Psoas muscle (tissue), 8 donors: ENCODE measurements at places on chromosomes 12 and 14. TPM values are rescaled to one million over a fixed set of nuclear protein-coding genes. Genes with fewer than 3 reads are reported as not detected.

DNA sequence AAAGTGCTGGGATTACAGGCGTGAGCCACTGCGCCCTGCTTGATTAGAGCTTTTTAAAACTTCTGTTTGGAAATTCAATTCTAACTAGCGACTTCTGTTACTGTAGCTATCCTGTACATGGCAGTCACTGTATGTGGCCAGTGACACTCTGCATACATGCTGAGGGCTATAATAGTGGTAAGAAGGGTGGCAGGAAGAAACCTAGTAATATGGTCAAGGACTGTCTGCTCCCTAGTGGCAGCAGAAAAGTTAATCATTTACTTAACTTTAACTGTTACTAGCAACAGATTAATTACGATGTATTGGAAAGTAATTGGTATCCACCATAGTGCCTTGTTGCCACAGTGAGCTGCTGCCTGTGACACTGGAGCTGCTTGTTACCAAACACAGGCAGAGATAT, 149.0 kb downstream of the KITLG start:
- no peak overlapping the region for H3K4me3 ChIP-seq
- H3K27me3 ChIP-seq = no peaks in the 10 kb centered on the region
- H3K36me3 ChIP-seq = no peaks in the 10 kb centered on the region
- H3K27ac ChIP-seq = no peak overlapping the region

DNA sequence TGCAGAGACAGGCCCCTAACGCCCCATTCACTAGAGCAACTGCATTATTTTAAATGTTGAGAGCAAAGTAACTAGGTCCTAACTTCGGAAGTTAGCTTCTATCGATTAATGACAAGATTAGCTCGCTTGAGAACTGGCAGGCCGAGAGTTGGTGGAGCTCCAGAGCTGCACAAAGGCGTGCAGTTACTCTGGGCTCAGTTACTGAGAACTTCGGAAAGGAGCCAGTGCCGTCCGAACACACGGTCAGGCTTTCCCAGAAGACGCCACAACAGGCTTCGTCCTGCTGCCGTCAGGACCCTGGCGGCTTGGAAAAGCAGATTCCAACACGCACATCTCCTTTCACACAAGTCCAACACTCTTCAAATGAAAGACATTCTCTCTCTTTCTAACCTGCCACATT, 45.4 kb upstream of the TESC start:
- no peak for DNase-seq
- peaks cover 5% of the 10 kb centered on the region for H3K4me1 ChIP-seq
- no peak overlapping the region for H3K4me3 ChIP-seq
- H3K27me3 ChIP-seq = no peaks in the 10 kb centered on the region
- peaks cover 74% of the 10 kb centered on the region for H3K36me3 ChIP-seq
- no peak overlapping the region for H3K27ac ChIP-seq

JPH4 gene
- total RNA-seq = 0.05 TPM

DNA sequence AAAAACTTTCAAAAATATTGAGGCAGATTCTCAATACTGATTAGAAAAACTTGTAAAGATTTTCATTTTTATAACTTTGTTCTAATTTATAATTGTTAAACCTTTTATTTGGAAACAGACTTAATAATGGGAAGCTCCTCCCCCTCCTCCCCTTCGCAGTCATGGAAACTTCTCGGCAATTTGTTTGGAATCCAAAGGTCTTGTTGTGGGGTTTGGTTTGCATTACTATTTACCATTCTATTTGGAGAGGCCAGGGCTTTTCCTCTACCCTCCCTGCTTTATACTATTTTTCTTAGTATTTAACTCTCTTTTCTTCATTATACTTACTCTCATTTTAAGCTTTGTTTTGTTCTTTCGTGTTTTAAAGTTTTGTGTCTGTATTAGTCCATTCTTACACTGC, 6.0 kb downstream of the SLC39A9 start:
- no peak overlapping the region for H3K27ac ChIP-seq
- peaks cover 11% of the 10 kb centered on the region for H3K36me3 ChIP-seq
- no peak for DNase-seq
- peaks cover 29% of the 10 kb centered on the region for H3K4me1 ChIP-seq

GRCh38 chr12:47207829-47208248, 128.1 kb upstream of the AMIGO2 start:
- H3K36me3 ChIP-seq = no peaks in the 10 kb centered on the region
- DNase-seq = no peak
- H3K27me3 ChIP-seq = no peaks in the 10 kb centered on the region
- H3K4me3 ChIP-seq = no peak overlapping the region
- H3K4me1 ChIP-seq = no peaks in the 10 kb centered on the region

DNA sequence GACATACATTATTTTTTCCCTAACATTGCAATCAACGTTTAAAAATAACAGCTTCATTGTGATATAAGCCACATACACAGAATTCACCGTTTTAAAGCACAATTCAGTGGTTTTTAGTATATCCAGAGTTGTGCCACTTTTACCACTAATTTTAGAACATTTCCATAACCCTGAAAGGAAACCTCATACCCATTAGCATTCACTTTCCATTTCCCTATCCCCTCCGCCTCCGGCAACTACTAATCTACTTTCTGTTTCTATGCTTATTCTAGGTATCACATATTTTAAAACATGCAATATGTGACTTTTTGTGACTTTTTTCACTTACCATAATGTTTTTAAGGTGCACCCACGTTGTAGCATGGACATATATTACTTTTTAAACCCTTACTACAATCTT, 55.6 kb upstream of the ISM2 start:
- no peaks in the 10 kb centered on the region for H3K4me1 ChIP-seq
- no peaks in the 10 kb centered on the region for H3K27me3 ChIP-seq
- no peak for DNase-seq
- peaks cover 50% of the 10 kb centered on the region for H3K36me3 ChIP-seq
- H3K27ac ChIP-seq = no peak overlapping the region

SMAGP gene
- total RNA-seq = 1.8 TPM

DNA sequence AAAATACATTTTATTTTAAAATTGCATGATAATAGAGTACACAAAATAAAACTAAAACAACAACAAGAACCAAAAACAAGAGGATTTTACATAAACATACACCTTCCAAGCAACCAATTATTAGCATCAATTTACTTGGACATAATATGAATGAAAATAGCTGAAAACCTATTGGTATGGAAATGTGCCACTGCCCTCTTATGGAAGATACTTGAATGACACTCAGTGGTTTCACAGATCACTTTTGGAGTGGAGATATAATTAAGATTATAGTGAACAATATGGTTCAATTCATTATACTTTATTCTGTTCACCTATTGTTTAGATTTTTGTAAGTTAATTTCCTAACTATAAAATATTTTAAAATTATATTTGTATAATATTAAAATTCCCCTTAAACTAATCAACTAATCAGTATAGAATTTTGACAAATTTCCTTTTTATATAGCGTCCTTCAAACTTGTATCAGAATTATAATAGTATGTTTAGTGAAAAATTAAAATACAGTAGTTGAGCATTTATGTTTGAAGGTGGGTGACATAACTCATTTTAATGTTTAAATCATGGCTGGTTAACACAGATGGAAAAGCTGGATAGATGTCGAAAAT, 70.1 kb downstream of the SLC6A15 start:
- H3K27me3 ChIP-seq = no peaks in the 10 kb centered on the region
- no peaks in the 10 kb centered on the region for H3K36me3 ChIP-seq
- DNase-seq = no peak
- no peak overlapping the region for H3K27ac ChIP-seq

DNA sequence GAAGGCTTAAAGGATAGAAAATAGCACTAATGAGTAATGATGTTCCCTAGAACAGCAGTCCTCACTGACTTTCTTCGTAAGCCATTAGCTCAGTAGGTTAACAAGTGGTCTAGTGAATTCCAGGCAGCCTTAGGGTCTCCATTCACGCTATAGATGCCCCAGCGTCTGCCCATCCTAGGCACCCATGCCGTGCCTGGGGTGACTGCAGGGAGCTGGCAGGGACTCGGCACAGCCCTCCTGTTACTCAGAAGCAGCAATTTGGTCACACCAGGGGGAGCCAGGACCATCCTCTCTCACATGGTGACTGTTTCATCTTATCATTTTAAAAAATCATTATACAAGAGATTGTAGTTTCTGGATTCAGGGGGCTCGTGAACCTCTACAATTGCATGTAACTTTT, 66.0 kb upstream of the TRAF3 start:
- H3K4me3 ChIP-seq = no peak overlapping the region
- peaks cover 36% of the 10 kb centered on the region for H3K36me3 ChIP-seq
- no peaks in the 10 kb centered on the region for H3K4me1 ChIP-seq
- no peak overlapping the region for H3K27ac ChIP-seq
- DNase-seq = no peak
- no peaks in the 10 kb centered on the region for H3K27me3 ChIP-seq

SLC25A21 gene
- total RNA-seq = 0.26 TPM

DNA sequence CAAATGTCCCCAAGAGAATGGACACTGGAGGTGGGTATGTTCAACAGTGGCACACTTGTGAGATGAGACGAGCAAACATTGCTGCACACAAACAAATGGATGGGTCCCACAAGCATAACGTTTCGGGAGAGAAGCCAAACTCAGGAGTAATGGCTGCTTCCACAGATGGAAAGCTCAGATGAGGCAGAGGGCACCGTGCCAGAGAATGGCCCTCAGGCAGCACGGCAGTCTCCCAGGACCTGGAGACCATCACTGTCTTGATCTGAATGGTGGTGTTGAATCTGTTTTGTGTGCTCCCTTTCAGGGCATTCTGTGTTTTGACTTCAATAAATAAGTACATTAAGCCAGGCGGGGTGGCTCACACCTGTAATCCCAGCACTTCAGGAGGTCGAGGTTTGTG, 8.5 kb upstream of the CDCA4 start:
- H3K27me3 ChIP-seq = peaks cover 2% of the 10 kb centered on the region
- no peak overlapping the region for H3K27ac ChIP-seq
- H3K4me3 ChIP-seq = no peak overlapping the region
- no peaks in the 10 kb centered on the region for H3K36me3 ChIP-seq
- DNase-seq = no peak
- H3K4me1 ChIP-seq = no peaks in the 10 kb centered on the region

LRR1 gene
- total RNA-seq = 2.4 TPM

- DNase-seq = peak; percentile 2
- no peaks in the 10 kb centered on the region for H3K27me3 ChIP-seq
- H3K4me1 ChIP-seq = no peaks in the 10 kb centered on the region
- H3K4me3 ChIP-seq = no peak overlapping the region
- H3K27ac ChIP-seq = no peak overlapping the region
- H3K36me3 ChIP-seq = no peaks in the 10 kb centered on the region
These were observed 31.7 kb downstream of the FOXN4 start for GRCh38 chr12:109277255-109277898.

TAS2R30 gene
- 1.1 TPM for total RNA-seq

DNA sequence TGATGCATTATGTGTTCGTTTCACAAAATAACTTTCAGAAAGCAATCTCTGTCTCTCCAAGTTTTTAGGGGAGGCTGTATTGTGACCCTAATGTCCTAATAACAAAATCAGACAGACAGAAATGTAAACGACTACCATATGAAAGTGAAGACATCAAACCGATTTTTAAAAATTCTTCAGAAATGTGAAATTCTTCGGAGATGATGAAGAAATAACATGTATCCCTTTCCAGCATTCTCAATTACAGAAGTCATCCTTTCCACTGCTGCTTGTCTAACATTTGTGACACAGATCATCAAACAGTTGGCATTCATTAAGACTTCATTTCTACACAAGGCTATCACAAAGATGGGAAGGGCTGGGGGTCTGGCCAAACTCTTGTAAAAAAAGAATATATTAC, 41.0 kb downstream of the DMAC2L start:
- no peaks in the 10 kb centered on the region for H3K4me1 ChIP-seq
- no peak overlapping the region for H3K4me3 ChIP-seq
- no peaks in the 10 kb centered on the region for H3K27me3 ChIP-seq
- H3K36me3 ChIP-seq = no peaks in the 10 kb centered on the region

SERPINA4 gene
- not detected for total RNA-seq

GRCh38 chr12:33330940-33331339, 108.7 kb downstream of the SYT10 start:
- DNase-seq = no peak
- no peaks in the 10 kb centered on the region for H3K27me3 ChIP-seq

GRCh38 chr14:97771340-97772045, 974.3 kb downstream of the VRK1 start:
- H3K4me1 ChIP-seq = no peaks in the 10 kb centered on the region
- no peaks in the 10 kb centered on the region for H3K36me3 ChIP-seq
- no peak overlapping the region for H3K4me3 ChIP-seq
- no peak for DNase-seq
- H3K27me3 ChIP-seq = peaks cover 2% of the 10 kb centered on the region
- no peak overlapping the region for H3K27ac ChIP-seq

GRCh38 chr12:62709311-62709710, 225.6 kb downstream of the PPM1H start:
- H3K36me3 ChIP-seq = no peaks in the 10 kb centered on the region
- H3K27ac ChIP-seq = no peak overlapping the region
- no peaks in the 10 kb centered on the region for H3K4me1 ChIP-seq
- no peak overlapping the region for H3K4me3 ChIP-seq

- H3K36me3 ChIP-seq = no peaks in the 10 kb centered on the region
- no peaks in the 10 kb centered on the region for H3K27me3 ChIP-seq
- H3K27ac ChIP-seq = peak overlapping the region; percentile 56
- DNase-seq = no peak
- peaks cover 16% of the 10 kb centered on the region for H3K4me1 ChIP-seq
- H3K4me3 ChIP-seq = no peak overlapping the region
These were observed 160.7 kb upstream of the ARID2 start for GRCh38 chr12:45568808-45569207.

GRCh38 chr12:45093051-45093450, 42.2 kb upstream of the DBX2 start:
- no peaks in the 10 kb centered on the region for H3K27me3 ChIP-seq
- H3K27ac ChIP-seq = no peak overlapping the region
- no peaks in the 10 kb centered on the region for H3K36me3 ChIP-seq
- no peak overlapping the region for H3K4me3 ChIP-seq

DNA sequence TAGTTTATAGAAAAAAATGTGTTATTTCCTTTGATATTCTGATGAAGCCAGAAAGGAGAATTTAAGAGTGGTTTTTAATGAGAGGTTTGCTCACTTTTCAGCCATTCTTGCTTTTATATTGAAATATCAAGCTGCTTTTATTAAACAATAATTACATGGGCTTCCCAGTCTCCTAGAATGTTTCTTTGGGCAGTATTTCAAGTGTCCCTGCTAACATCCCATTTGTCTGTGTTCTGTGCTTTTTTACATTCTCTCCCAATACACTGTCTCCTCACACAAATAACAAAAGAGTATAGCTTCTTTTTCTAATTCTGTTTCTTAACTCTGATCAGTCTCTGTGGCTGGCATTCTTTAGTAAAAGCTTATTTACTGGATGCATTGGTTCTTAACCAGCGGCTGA, 145.4 kb downstream of the TPH2 start:
- no peaks in the 10 kb centered on the region for H3K36me3 ChIP-seq
- H3K27me3 ChIP-seq = no peaks in the 10 kb centered on the region
- DNase-seq = no peak
- no peak overlapping the region for H3K4me3 ChIP-seq

B4GALNT1 gene
- total RNA-seq = 10.0 TPM

HOXC10 gene
- total RNA-seq = 6.7 TPM
